ENCODE measurements at places on chromosomes 3 and 15.

DNA sequence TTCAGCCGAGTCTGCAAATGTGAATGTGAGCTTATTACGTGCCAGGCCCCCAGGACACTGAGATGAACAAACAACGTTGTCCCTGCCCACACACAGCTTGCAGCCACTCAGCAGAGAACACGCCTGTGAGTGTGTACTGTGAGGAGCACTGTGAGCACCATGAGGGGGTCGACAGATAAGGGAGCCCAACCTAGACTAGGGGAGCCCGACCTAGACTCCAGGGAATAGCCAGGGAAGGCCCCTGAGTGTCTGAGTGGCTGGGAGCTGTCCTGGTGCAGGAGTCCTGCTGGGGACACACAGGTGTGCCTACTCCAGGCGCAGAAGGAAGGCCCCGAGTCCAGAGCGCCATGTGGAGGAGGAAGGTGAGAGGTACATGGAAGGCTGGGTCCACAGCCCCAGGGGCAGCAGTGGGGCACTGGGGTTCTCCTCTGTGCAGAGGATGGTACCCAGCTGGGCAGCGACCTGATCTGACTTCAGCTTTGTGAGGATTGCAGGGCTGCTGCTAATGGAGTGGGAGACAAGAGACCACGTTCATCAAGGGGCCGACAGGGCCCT is 36.5 kb downstream of the MGLL start:
- no peak for DNase-seq

DNA sequence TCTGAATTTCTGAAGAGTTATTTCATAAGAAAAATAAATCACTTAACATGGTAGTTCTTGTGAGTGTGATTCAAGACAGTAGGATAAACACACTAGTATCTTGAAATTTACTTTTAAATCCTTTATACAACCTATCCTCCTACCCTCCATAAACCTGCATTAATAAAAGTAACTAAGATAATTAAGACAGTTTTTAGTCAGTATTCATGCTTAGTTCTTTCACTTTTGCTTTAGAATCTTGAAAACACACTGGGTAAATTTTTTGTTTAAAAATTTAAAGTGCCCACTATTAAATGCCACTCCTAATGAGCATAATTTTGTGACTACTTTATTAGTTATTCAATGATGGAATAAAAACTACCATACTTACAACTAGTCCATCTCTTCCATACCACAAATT is 28.8 kb downstream of the GOLIM4 start:
- DNase-seq: no peak

GRCh38 chr3:156024904-156025533 is 95.4 kb upstream of the KCNAB1 start:
- DNase-seq: peak; percentile 20

DNA sequence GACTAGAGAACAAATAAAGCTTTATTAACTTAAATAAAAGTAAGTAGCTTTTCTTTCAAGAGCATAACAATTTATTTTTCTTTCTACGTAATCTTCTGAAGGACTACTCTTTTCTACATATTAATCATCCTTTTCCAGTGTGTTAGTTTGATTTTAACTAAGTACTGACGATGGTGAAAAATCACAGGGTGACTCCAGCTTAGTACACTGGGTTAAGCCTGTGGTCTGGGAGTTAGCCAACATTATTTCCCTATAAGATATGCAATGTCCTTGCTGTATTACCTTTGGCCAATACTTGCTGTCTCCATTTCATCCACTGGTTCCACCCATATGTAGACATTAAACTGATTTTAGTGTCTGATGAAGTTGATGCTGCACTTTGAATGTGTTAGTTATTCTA is 508.6 kb upstream of the SUCLG2 start:
- DNase-seq: no peak

DNA sequence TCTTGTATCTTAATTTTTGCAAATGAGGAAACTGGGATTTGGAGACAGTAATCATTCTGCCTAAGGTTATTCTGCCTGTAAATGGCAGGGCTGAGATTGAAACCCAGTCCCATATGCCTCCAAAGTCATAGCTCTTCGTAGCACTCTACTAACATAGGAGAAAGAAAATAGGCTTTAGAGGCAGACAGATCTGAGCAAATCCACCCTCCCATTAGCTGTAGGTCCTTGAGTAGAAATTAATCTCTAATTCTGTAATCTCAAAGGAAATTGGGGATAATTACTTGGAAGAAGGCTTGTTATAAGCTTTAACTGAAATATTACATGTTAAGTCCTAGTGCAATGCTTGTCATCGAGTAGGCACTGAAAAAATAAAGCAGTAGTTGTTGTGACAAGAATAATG is 252.1 kb upstream of the PEX5L start:
- DNase-seq: no peak

GRCh38 chr3:170610321-170610884 is 24.5 kb upstream of the SLC7A14 start:
- no peak for DNase-seq

GRCh38 chr3:126711121-126711760 is 7.2 kb downstream of the CHCHD6 start:
- DNase-seq: peak; percentile 4

GRCh38 chr3:43260412-43260811 is 25.9 kb upstream of the SNRK start:
- DNase-seq: no peak
